ENCODE measurements at places on chromosomes 2 and 18.
A peak's percentile ranks its signal among the peaks of the same experiment; 100 is the strongest.

DNA sequence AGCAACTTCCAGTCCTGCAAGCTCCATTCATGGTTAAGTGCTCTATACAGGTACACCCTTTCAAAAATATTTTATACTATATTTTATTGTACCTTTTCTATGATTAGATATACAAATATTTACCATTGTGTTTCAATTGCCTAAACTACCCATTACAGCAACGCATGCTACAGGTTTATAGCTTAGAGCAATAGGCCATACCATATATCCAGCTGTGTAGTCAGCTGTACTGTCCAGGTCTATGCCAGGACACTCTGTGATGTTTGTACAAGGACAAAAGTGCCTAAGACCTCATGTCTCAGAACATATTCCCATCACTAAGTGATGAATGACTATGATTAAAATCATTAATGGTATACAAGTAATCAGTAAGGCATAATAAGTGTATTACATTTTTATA is 368.7 kb downstream of the CMPK2 start:
- H3K4me3 ChIP-seq, result no peak overlapping the region
- no peaks in the 10 kb centered on the region for H3K36me3 ChIP-seq
- H3K27me3 ChIP-seq, result no peaks in the 10 kb centered on the region

GRCh38 chr2:62801110-62801509 is 95.6 kb downstream of the EHBP1 start:
- H3K27ac ChIP-seq, result no peak overlapping the region
- no peak overlapping the region for H3K4me3 ChIP-seq
- no peaks in the 10 kb centered on the region for H3K27me3 ChIP-seq
- no peak for DNase-seq
- no peaks in the 10 kb centered on the region for H3K36me3 ChIP-seq

- no peaks in the 10 kb centered on the region for H3K4me1 ChIP-seq
- no peak overlapping the region for H3K27ac ChIP-seq
These were observed 27.6 kb upstream of the SOCS6 start for GRCh38 chr18:70261141-70261788.

- no peaks in the 10 kb centered on the region for H3K4me1 ChIP-seq
- no peaks in the 10 kb centered on the region for H3K36me3 ChIP-seq
- no peak overlapping the region for H3K27ac ChIP-seq
- no peak for DNase-seq
- no peak overlapping the region for H3K4me3 ChIP-seq
- H3K27me3 ChIP-seq, result peaks cover 12% of the 10 kb centered on the region
These were observed 5.5 kb upstream of the ST8SIA3 start for GRCh38 chr18:57346876-57347275.

DNA sequence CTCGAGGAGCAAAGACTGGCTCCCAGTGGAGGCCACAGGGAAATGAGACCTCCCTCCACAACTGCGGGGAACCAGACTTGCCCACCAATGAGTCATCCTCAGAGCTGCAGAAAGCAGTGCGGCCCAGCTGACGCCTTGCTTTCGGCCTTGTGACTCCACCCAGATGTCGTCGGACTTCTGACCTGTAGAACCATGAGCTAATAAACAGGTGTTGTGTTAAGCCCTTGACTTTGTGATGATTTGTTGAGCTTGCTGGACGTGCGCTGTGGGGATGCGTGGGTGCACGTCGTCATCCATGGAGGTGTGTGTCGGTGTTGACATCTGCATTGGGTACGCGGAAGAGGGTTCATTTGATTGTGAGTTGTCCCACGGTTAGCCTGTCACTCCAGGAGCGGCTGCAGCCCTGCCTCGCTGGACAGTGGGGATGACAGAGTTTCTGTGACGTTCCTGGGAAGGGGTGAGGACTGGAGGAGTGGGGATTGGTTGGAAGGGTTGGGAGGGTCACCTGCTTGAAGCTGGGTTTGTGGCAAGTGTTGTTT is 154.1 kb downstream of the SH3BP4 start:
- peaks cover 5% of the 10 kb centered on the region for H3K4me1 ChIP-seq
- no peak for DNase-seq
- H3K27me3 ChIP-seq, result no peaks in the 10 kb centered on the region
- H3K4me3 ChIP-seq, result no peak overlapping the region

DNA sequence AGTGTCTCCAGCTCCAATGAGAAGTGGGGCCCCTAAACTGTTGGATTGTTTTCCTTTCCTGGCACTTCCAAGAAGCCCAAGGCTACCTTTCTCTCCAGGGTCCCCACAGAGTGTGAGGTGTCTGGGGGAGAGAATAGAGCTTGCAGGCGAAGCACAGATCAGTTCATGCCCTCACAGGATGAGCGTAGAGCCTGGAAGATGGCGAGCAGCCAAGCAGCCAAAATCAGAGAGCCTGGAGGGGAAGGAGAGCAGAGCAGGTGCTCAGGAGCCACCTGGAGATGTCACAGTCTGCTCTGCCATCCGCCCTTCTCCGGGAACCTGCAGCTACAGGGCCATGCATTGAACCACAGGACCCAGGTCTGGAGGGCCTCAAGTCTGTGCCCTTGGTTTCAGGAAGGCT is 54.7 kb upstream of the TCF7L1 start:
- H3K4me3 ChIP-seq, result no peak overlapping the region
- DNase-seq, result no peak
- H3K4me1 ChIP-seq, result peaks cover 3% of the 10 kb centered on the region
- no peaks in the 10 kb centered on the region for H3K36me3 ChIP-seq
- no peak overlapping the region for H3K27ac ChIP-seq

DNA sequence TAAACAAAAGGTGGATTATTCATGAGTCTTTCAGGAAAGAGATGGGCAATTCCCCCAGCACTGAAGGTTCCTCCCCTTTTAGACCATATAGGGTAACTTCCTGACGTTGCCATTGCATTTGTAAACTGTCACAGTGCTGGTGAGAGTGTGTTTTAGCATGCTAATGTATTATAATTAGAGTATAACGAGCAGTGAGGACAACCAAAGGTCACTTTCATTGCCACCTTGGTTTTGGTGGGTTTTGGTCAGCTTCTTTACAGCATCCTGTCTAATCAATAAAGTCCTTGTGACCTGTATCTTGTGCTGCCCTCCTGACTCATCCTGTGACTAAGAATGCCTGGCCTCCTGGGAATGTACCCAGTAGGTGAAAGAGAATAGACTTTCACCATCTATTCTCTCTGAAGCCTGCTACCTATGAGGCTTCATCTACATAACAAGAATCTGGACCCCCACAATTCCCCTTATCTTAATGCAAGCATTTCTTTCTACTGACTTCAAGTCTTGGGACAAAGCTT is 148.7 kb downstream of the CABLES1 start:
- no peaks in the 10 kb centered on the region for H3K36me3 ChIP-seq
- H3K27me3 ChIP-seq, result no peaks in the 10 kb centered on the region
- H3K27ac ChIP-seq, result no peak overlapping the region
- H3K4me1 ChIP-seq, result no peaks in the 10 kb centered on the region

GRCh38 chr2:185384822-185385560 is 353.6 kb upstream of the FSIP2 start:
- H3K4me3 ChIP-seq, result no peak overlapping the region
- DNase-seq, result peak; percentile 46
- no peak overlapping the region for H3K27ac ChIP-seq
- no peaks in the 10 kb centered on the region for H3K36me3 ChIP-seq

- H3K36me3 ChIP-seq, result no peaks in the 10 kb centered on the region
- no peak overlapping the region for H3K4me3 ChIP-seq
- no peak overlapping the region for H3K27ac ChIP-seq
- peaks cover 4% of the 10 kb centered on the region for H3K4me1 ChIP-seq
- peak; percentile 49 for DNase-seq
These were observed 845 bp downstream of the CFAP210 start for GRCh38 chr2:169693360-169693759.

DNA sequence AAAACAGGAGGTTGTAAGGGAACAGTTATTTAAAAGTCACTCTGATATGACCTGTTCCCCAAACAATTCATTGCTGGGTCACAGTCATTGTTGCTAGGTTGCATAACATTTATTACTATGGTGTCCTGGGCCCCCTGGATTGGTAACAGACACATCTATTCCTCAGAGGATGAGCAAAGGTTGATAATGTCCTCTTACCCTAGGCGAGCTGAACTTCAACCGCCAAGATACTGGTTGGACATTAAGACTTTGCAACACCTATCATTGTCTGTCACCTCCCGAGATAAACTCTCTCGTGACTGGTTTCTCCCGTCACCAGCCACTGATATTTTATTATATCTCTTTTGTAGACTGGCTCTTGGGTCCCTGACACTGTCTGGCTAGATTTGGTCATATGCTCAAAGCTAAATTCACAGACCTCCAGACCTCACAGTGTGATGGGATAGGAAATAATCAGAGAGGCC is 361.3 kb downstream of the ZNF521 start:
- no peaks in the 10 kb centered on the region for H3K36me3 ChIP-seq
- H3K27me3 ChIP-seq, result no peaks in the 10 kb centered on the region
- H3K4me1 ChIP-seq, result peaks cover 40% of the 10 kb centered on the region
- DNase-seq, result no peak
- H3K4me3 ChIP-seq, result no peak overlapping the region

DNA sequence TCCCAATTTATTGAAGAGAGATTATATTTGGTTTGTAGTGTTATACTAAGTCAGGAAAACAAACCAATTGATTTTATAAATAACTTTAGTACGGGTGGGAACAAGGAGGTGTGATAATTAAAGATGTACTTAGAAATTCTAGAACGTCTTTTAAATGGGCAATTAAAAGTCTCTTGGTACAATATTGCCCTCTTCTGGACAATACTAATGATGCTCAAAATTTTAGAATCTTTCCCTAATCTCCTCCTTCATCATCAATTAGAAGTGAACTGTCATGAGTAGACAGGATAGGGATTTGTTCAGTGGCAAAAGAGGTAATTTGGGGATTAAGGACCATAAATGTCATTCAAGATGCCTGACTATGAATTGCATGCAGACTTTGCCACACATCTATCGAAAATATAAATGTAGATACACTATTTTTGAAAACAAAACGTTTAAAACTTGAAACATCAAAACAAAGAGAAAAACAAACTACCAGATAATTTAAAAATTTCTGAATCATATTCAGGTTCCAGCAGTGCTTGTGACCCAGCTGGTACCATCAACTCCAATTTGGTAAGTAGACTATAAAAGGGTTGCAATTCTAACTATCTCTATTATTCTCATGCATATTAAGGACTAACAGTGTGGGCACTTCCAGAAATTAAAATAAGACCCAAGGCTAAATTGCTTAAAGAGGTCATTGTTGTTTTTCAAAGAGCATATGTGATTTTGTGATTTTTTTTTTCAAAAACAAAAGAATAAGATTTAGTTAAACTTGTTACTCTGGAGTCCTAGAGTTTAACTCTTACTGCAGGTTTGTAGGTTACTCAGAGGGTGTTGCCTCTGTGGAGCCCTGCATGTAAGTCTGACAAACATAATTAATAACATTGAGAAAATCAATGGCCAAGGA is 123.5 kb downstream of the LAMA3 start:
- H3K36me3 ChIP-seq, result no peaks in the 10 kb centered on the region
- DNase-seq, result peak; percentile 31
- no peaks in the 10 kb centered on the region for H3K27me3 ChIP-seq
- H3K27ac ChIP-seq, result no peak overlapping the region
- H3K4me3 ChIP-seq, result no peak overlapping the region
- no peaks in the 10 kb centered on the region for H3K4me1 ChIP-seq

DNA sequence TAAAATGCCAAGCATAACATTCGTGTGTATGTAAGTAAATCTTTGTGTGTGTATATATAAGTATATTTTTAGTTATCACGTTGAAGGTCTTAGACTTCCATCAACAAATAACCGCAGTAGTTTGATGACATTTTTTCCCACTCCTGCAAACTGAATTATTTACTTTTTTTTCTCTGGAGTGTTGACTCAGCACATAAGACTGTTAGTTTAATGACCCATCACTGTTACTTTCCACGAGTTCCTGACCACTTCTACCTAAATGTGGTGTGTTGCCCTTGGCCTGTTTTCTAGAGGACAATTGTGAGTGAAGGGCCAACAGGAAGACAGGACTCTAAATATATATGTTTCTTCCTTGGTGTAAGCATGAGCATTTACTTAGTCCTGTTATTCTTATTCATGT is 71.3 kb upstream of the TXNDC2 start:
- no peak overlapping the region for H3K4me3 ChIP-seq
- DNase-seq, result no peak
- H3K36me3 ChIP-seq, result no peaks in the 10 kb centered on the region

GRCh38 chr2:162062559-162062958 is 11.5 kb downstream of the DPP4 start:
- no peak overlapping the region for H3K27ac ChIP-seq
- H3K4me3 ChIP-seq, result no peak overlapping the region
- no peak for DNase-seq
- H3K4me1 ChIP-seq, result no peaks in the 10 kb centered on the region

DNA sequence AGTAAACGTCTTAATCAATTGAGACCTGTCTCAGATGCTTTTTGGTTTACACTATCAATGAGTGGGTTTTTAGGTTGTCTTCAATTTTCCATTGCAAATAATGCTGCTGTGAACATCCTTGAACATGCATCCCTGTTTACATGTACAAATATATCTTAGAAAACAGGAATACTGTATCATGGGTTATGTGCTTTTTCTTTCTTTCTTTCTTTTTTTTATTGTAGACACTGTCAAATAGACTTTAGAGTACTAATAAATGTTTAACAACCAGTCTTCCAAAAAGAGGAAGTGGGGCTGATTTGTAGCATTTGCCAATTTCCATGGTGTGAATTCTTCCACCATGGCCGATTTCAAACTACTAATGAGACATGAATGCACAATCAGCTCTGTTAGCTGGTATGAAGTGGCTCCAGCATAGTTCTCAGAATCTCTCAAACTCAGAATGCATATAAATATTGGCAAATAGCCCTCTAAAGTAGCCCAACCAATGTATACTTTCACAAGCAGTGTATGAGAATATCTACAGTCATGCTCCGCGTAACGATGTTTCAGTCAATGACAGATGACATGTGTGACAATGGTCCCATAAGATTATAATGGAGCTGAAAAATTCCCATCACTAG is 50.3 kb upstream of the B3GNT2 start:
- H3K27ac ChIP-seq, result no peak overlapping the region
- H3K36me3 ChIP-seq, result no peaks in the 10 kb centered on the region
- H3K4me3 ChIP-seq, result no peak overlapping the region
- no peaks in the 10 kb centered on the region for H3K27me3 ChIP-seq
- DNase-seq, result no peak

- H3K4me1 ChIP-seq, result no peaks in the 10 kb centered on the region
- H3K4me3 ChIP-seq, result no peak overlapping the region
- H3K27me3 ChIP-seq, result no peaks in the 10 kb centered on the region
- no peak overlapping the region for H3K27ac ChIP-seq
- H3K36me3 ChIP-seq, result peaks cover 4% of the 10 kb centered on the region
These were observed 105.5 kb downstream of the THADA start for GRCh38 chr2:43490252-43490786.

GRCh38 chr2:235960011-235960715 is 208.0 kb downstream of the GBX2 start:
- peak; percentile 19 for DNase-seq
- H3K36me3 ChIP-seq, result peaks cover 10% of the 10 kb centered on the region
- H3K4me3 ChIP-seq, result no peak overlapping the region
- no peak overlapping the region for H3K27ac ChIP-seq

GRCh38 chr2:37827911-37828511 is 97.1 kb upstream of the RMDN2 start:
- H3K4me1 ChIP-seq, result peaks cover 30% of the 10 kb centered on the region
- no peaks in the 10 kb centered on the region for H3K27me3 ChIP-seq
- no peaks in the 10 kb centered on the region for H3K36me3 ChIP-seq
- H3K27ac ChIP-seq, result peak overlapping the region; percentile 25
- H3K4me3 ChIP-seq, result no peak overlapping the region
- peak; percentile 72 for DNase-seq
